Lower leg skin (tissue), 4 donors: ENCODE measurements at places on chromosomes 11 and 22.

DNA sequence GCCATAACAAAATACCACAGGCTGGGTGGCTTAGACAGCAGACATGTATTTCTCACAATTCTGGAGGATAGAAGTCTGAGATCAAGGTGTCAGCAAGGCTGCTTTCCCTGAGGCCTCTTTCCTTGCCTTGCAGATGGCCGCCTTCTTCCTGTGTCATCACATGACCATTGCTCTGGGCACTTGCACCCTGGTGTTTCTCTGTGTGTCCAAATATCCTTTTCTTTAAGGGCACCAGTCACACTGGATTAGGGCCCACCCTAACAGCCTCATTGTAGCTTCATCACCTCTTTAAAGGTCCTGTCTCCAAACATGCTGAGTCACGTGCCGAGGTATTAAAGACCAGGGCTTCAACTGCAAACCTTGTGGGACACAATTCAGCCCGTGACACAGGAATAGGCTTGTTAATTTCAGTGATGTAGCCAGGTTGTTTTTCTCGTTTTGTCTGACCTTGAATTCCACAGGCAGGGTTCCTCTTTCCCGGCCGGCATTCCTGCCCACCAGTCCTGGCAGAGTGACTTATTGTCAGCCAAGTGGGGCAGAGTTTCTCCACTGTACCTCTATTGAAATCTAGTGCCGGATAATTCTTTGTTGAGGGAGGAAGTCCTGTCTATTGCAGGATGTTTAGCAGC lies 100.1 kb downstream of the KCNQ1OT1 start:
- DNase-seq: no peak

- DNase-seq: no peak
Observed at GRCh38 chr11:36233204-36233603, 56.0 kb downstream of the COMMD9 start.

DNA sequence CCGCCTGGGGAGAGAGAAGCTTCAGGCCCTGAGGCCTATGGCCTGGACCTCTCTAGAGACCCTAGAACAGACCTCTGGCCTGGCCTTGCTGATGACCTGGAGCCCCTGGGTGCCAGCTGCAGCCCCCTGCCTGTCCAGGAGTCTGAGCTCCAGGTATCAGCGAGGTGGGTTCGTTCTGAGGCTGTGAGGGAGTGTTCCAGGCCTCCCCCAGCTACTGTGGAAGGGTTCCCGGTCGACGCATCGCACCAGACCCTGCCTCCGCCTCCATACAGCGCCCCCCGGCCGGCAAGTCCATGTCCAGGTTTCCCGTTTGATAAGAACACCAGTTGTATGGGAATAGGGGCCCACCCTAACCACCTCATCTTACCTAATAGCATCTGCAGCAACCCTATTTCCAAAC lies 111.1 kb downstream of the KCNQ1 start:
- DNase-seq: no peak

DNA sequence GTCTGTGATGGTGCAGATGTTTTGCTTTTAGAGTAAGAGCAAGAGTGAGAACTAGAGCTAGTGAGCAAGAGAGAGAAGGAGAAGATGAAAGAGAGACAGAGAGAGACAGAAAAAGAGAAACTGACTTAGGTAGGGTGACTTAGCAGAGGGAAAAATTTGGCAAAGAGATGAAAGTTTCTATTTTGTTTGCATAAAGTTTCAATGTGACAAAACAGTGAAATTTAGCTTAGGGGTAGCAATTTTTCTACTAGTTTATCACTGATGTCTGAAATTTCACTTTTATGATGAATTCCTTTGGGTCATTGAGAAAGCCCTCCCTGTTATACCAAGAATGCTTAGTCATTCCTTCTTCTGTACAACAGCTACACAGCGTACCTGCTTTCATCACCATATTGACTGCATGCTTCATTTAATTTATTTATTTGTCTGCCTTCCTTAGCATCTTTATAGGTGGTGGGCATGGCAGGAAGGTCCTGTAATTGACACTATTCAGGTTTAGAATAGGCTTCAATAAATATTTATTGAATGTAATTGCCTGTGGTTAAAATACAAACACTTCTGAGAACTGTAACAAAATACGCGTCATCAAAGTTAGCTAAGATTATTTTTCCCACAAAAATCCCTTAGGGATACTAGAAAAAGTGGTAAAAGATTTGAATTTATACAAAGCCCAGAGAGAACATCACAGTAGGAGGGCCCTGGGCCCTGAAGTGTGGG lies 19.9 kb upstream of the CTSC start:
- DNase-seq: no peak

- DNase-seq: no peak
Observed at GRCh38 chr11:78359921-78360320, 57.7 kb downstream of the GAB2 start.

DNA sequence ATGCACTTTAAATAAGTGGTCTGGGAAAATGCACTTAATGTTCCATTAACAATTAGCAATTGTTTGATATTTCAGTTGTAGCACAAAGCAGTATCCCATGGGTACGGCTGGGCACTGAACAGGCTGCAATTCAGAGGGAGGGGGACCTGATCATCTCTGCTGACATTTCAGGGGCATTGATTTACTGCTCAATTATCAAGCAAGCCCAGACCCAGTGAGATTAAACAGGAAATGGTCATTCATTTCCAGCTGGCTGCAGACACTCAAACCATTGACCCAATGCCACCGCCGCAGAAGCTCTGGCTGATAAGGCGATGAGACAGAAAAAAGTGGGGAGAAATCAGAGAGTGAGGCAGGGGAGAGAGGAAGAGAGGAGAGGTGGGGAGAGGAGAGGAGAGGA lies 1.2 kb downstream of the GPR83 start:
- DNase-seq: no peak

- peak; percentile 25 for DNase-seq
Observed at GRCh38 chr11:116454020-116454645, 318.7 kb downstream of the BUD13 start.

DNA sequence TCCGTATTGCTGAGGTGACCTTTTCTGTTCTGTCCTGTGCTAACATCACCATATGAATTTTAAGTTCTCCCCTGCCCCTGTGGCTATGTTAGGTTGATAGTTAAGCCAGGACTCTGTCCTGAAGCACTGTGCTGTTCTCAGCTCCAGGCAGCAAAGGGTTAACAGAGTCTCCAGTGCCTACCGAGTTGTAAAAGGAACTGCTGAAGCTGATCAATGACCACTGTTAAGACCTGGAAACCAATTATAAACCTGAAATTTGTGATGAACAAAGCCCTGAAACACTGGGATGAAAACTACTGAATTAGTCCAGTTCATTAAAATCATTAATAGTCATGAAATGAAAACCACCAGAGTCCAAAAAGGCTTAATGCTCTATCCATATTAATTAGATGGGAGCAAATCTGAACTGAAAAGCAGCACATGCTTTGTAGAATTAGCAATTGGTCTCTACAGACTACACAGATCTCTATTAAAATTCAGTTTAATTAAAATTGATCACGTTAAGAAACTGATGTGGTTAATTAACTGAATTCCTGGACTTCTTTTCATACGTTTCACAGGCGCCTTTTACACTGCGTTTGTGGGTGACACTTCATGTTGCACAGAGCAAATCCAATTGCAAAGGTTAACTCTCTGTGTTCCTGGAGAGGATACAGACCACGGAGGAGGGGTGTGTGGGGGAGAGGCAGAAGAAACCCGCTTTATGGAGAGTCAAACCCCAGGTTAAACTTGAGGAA lies 188.5 kb upstream of the MPPED2 start:
- DNase-seq: no peak
